Panc1 (cell line): ENCODE measurements at places on chromosomes 3 and 15. TPM values are rescaled to one million over a fixed set of nuclear protein-coding genes. Genes with fewer than 3 reads are reported as not detected.

GRCh38 chr3:193780810-193781478, 187.9 kb downstream of the OPA1 start:
- DNase-seq, result no peak
- H3K4me3 ChIP-seq, result no peak overlapping the region
- H3K36me3 ChIP-seq, result no peaks in the 10 kb centered on the region
- H3K27me3 ChIP-seq, result no peaks in the 10 kb centered on the region
- 0 out of 2 replicates have a peak overlapping the region, but pooled peaks have one; percentile 12 for H3K27ac ChIP-seq

- H3K4me3 ChIP-seq, result no peak overlapping the region
- no peaks in the 10 kb centered on the region for H3K36me3 ChIP-seq
- no peak for DNase-seq
- no peak overlapping the region for H3K27ac ChIP-seq
- no peaks in the 10 kb centered on the region for H3K27me3 ChIP-seq
Observed at GRCh38 chr3:38519651-38520050, 23.5 kb downstream of the EXOG start.

GRCh38 chr3:186849374-186849975, 7.0 kb downstream of the ADIPOQ start:
- H3K36me3 ChIP-seq, result no peaks in the 10 kb centered on the region
- H3K27me3 ChIP-seq, result peaks cover 23% of the 10 kb centered on the region
- DNase-seq, result peak; percentile 36
- H3K4me1 ChIP-seq, result no peaks in the 10 kb centered on the region
- no peak overlapping the region for H3K4me3 ChIP-seq
- no peak overlapping the region for H3K27ac ChIP-seq

DNA sequence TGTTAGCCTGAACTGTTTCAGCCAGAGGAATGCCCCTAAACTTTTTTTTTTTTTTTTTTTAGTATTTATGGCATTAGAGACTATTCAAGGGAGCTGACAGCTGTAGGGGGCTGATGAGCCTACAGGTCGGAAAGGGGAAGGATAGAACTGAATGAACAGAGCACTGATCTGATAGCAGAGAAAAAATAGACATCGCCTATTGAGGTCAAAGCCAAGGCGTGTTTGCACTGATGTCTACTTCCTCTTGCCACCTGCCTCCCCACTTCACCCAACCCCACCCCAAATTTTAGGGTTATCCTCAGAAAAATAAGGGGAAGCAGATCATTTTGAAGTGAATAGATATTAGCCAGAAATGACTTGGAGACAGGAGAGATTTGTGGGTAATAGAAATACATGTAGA, 3.0 kb upstream of the ZMAT3 start:
- peaks cover 12% of the 10 kb centered on the region; the same call in 1 of the 2 replicates for H3K4me1 ChIP-seq
- H3K27ac ChIP-seq, result no peak overlapping the region

Gene TRIM42
- total RNA-seq, result not detected

- no peak for DNase-seq
- no peaks in the 10 kb centered on the region; the same call in none of the 2 replicates for H3K4me1 ChIP-seq
- H3K36me3 ChIP-seq, result no peaks in the 10 kb centered on the region
- H3K27ac ChIP-seq, result no peak overlapping the region
- H3K4me3 ChIP-seq, result no peak overlapping the region
Observed at GRCh38 chr3:52527039-52527731, 6.5 kb downstream of the NT5DC2 start.

- H3K36me3 ChIP-seq, result no peaks in the 10 kb centered on the region
- no peak for DNase-seq
- no peak overlapping the region for H3K4me3 ChIP-seq
- H3K4me1 ChIP-seq, result peaks cover 38% of the 10 kb centered on the region
- H3K27ac ChIP-seq, result no peak overlapping the region
Observed at GRCh38 chr15:40065166-40065565, 26.2 kb upstream of the SRP14 start.

- no peaks in the 10 kb centered on the region for H3K4me1 ChIP-seq
- H3K36me3 ChIP-seq, result no peaks in the 10 kb centered on the region
- H3K4me3 ChIP-seq, result no peak overlapping the region
- no peak for DNase-seq
Observed at GRCh38 chr3:71702131-71703024, 22.8 kb downstream of the EIF4E3 start.

DNA sequence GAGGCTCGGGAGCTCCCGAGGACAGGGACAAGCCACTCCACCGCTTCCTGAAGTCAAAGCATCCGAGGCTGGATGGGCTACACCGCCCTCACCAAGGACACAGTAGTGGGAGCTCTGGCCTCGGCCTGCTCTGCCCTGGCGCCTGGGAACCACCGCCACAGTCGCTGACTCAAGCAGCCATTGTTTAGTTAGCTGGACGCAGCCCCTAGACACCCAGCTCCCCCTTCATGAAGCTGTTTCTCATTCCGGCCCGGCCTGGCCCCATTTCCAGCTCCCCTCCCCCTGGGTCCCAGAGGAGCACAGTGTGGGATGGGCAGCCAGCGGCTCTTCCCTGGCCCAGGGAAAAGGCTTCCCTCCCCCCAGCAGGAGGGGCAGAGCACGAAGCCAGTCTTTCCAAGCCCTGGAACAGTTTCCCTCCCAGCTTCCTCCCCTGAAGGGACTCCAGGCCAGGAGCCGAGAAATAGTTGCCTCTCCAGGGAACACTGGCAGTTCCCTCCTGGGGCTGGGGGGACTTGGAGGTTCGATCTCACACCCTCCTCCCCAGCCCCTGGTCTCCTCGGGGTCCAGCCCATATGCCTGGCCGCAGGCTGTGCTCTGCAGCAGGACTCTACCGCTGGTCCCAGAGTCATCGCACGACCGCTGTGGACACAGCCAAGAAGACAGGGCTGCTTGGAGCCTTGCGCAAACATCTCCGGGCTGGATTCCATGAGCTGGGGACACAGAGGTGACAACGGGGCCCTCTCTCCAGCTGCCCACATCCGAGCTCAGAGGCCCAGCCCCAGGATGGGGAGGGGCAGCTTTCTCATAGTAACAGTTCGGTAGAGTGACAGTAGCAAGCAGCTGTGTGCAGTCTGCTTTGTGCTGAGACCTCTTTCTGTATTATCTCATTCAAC, 10.0 kb downstream of the PLXND1 start:
- H3K4me3 ChIP-seq, result peak overlapping the region; percentile 8; the same call in 1 of the 2 replicates
- no peaks in the 10 kb centered on the region for H3K27me3 ChIP-seq
- H3K36me3 ChIP-seq, result no peaks in the 10 kb centered on the region
- H3K27ac ChIP-seq, result peak overlapping the region; percentile 99
- peaks cover 100% of the 10 kb centered on the region for H3K4me1 ChIP-seq
- DNase-seq, result no peak

Gene SPTSSB
- total RNA-seq, result 3.7 TPM

- H3K4me1 ChIP-seq, result no peaks in the 10 kb centered on the region
- DNase-seq, result no peak
- H3K36me3 ChIP-seq, result peaks cover 23% of the 10 kb centered on the region
- no peaks in the 10 kb centered on the region for H3K27me3 ChIP-seq
- no peak overlapping the region for H3K27ac ChIP-seq
Observed at GRCh38 chr15:64961013-64961412, 28.7 kb downstream of the SPG21 start.

- no peaks in the 10 kb centered on the region for H3K27me3 ChIP-seq
- 0 out of 2 replicates have a peak, but pooled peaks cover 3% of the 10 kb centered on the region for H3K4me1 ChIP-seq
- no peak overlapping the region for H3K27ac ChIP-seq
- DNase-seq, result peak; percentile 15
- H3K4me3 ChIP-seq, result no peak overlapping the region
Observed at GRCh38 chr3:146382386-146382785, 87.0 kb downstream of the PLSCR2 start.

DNA sequence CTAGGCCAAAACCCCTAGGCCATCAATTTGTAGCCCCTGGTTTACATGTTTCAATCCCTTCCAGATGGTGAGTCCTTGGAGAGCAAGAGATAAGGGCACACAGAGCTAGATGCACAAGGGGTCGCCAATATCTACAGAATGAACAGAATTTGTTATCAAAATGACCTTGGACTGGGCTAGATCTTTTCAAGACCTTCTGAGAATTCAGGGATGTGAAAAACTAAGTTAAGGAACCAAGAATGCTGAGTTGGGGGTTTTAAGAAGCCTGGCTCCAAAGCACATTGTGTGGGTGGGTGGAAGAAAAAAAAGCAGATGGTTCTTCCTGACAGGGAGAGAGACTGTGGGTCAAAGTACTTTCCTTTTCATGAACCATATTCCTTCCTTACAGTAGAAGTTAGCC, 10.2 kb downstream of the CDCP1 start:
- H3K4me3 ChIP-seq, result no peak overlapping the region
- no peaks in the 10 kb centered on the region for H3K27me3 ChIP-seq
- no peak for DNase-seq
- no peak overlapping the region for H3K27ac ChIP-seq

DNA sequence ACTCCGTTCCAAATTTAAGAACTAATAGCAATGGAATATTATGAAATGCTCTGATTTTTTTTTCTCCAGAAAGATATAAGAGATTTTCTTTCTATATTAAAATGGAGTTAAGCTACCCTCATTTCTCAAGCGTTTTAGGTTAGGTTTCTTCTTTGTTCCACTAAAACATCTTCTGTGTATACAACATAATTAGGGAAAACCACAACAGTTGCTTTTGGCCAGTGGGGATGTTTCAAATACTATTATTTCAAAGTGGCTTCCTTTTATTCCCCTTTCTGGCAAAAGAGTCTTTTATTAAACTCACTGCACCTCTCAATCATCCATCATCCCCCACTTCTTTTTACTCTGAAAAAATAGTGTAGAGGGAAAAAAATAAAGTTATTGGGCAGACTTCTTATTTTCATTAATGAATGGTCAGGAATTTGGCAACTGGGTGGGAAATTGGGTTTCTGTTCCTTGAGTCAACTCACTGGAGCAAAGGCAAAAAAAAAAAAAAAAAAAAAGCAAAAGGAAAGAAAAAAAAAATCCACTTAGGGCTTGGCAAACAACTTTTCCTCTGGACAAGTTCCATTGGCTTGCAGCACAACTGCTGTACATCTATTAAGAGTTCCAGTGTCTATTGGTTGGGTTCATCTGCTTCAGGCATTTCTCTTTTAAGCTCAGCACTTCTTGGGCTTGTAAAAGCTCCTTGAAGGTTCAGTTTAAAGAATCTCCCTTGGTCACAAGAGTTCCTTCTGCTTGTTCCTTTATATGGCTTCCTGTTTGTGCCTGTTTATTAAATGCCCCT, 963.4 kb downstream of the ROBO1 start:
- H3K36me3 ChIP-seq, result no peaks in the 10 kb centered on the region
- H3K4me1 ChIP-seq, result no peaks in the 10 kb centered on the region
- DNase-seq, result no peak
- H3K4me3 ChIP-seq, result no peak overlapping the region
- no peaks in the 10 kb centered on the region for H3K27me3 ChIP-seq
- H3K27ac ChIP-seq, result peak overlapping the region; percentile 12; the same call in 1 of the 2 replicates

GRCh38 chr15:66740802-66741201, 38.8 kb downstream of the SMAD6 start:
- peaks cover 79% of the 10 kb centered on the region for H3K4me1 ChIP-seq
- H3K27ac ChIP-seq, result peak overlapping the region; percentile 91
- H3K4me3 ChIP-seq, result no peak overlapping the region
- no peak for DNase-seq

Gene CCDC39
- not detected for total RNA-seq

DNA sequence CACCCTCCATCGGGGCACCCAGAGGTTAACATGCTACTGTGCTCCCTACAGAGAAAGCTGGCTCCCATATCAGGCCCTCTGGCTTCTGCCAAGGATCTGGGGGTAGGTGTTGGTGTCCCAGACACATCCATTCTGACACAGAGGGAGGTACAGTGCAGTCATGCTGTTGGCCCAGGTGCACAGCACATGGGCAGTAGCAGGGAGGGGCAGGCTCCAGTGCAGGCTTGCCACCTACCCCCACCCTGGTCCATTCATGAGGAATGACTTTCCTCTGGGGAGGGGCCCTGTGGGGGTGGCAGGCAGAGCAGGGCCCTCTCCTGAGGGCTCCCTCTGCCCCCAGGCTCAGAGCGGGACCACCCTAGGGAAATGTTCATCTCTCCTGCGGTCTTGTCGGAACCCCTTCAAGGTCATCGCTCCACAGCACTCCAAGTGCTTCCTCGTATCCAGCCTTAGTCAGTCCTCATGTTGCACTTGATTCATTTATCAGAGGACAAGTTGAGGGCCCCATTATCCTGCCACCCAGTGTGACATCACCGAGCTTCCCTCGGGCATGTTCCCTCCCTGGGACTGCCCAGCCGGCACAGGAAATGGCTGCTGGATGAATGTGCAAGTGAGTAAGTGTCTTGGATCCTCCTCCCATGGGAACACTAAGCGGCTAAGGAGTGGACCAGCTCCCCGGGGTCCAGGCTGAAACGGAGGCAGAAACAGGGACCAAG, 10.0 kb downstream of the DUSP7 start:
- H3K4me3 ChIP-seq, result no peak overlapping the region
- no peaks in the 10 kb centered on the region for H3K36me3 ChIP-seq
- no peaks in the 10 kb centered on the region for H3K27me3 ChIP-seq

Gene TRPM1
- not detected for total RNA-seq

Gene RLBP1
- not detected for total RNA-seq

Gene SENP2
- 52.7 TPM for total RNA-seq

Gene EBLN2
- 1.9 TPM for total RNA-seq

Gene ABI3BP
- 0.21 TPM for total RNA-seq

DNA sequence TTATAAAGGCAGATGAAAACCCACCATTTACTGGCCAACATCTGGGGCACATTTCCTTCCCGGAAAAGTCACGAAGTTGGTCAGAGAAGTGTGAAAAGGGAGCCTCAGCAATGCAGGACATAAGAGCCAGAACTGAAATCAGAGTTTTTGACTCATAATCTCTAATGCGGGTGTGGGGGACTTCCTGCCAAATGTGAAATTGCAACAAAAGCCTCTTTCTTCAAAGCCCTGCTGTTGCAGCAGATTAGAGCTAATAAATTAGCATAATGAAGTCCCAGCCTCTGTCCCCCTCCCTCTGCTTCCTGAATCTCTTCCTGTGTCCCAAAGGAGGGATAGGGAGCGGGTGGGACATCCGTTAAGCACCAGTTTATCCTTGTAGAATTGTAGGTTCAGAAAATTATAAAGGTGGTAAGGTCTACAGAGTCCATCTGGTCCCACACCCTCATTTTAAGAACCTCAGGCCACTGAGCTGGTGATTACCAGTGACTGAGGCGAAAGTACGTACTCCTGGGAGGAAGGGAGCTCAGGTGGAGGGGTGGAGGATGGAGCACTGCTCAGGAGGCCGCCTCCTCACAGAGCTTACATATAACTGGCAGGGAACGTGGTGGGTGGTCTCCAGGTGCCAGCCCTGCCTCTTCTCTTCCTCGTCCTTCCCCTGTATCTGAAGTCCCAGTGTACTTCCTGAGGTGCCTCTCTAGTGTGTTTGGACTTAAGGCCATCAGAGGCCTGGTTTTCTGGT, 35.0 kb downstream of the ST6GAL1 start:
- DNase-seq, result no peak
- H3K4me1 ChIP-seq, result no peaks in the 10 kb centered on the region
- no peak overlapping the region for H3K4me3 ChIP-seq
- no peaks in the 10 kb centered on the region for H3K27me3 ChIP-seq

DNA sequence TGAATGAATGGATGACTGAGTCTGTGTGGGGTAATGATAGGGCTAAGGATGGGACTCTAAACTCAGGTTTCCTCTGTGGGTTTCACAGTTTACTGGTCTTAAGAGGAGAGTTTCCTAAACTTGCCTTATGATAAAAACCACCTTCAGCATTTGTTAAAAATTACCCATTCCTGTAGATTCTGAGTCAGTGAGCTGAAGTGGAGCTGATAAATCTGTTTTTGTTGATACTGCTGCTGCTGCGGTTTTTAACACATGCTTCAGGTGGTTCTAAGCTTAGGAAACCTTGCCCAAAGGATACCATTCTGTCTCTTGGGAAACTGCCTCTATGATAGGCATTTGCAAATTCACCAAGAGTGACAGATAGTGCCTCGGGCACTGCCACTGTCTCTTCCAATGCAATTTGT, 52.6 kb downstream of the MECOM start:
- no peaks in the 10 kb centered on the region for H3K4me1 ChIP-seq
- peaks cover 11% of the 10 kb centered on the region; the same call in 1 of the 2 replicates for H3K27me3 ChIP-seq
- no peak overlapping the region for H3K27ac ChIP-seq
- H3K4me3 ChIP-seq, result no peak overlapping the region

- no peaks in the 10 kb centered on the region; the same call in 1 of the 2 replicates for H3K36me3 ChIP-seq
- no peak for DNase-seq
- H3K27me3 ChIP-seq, result no peaks in the 10 kb centered on the region
- H3K27ac ChIP-seq, result no peak overlapping the region
- no peaks in the 10 kb centered on the region for H3K4me1 ChIP-seq
- H3K4me3 ChIP-seq, result no peak overlapping the region
Observed at GRCh38 chr3:102336130-102336529, 98.7 kb upstream of the ZPLD1 start.
